Activated T-helper 1 cell treated with anti-CD3 and anti-CD28 coated beads, Interleukin-12 subunit alpha, Interleukin-12 subunit beta, Interleukin-2, Interleukin-4 antibody, amounts not matched to agents 30 ng/mL and 10 ng/mL and 1 ng/mL, durations not matched to agents 14 hours and 24 hours and 36 hours (primary cell): ENCODE measurements at places on chromosomes 1 and 21.

- no peak overlapping the region for H3K4me3 ChIP-seq
- no peak for DNase-seq
- H3K36me3 ChIP-seq = no peaks in the 10 kb centered on the region
- no peak overlapping the region for H3K27ac ChIP-seq
- peaks cover 7% of the 10 kb centered on the region for H3K27me3 ChIP-seq
Observed at GRCh38 chr21:38196036-38196435, 60.8 kb upstream of the KCNJ15 start.

- no peak overlapping the region for H3K4me3 ChIP-seq
- no peak overlapping the region for H3K27ac ChIP-seq
- no peak for DNase-seq
- H3K27me3 ChIP-seq = no peaks in the 10 kb centered on the region
- peaks cover 4% of the 10 kb centered on the region for H3K36me3 ChIP-seq
- peaks cover 20% of the 10 kb centered on the region for H3K4me1 ChIP-seq
Observed at GRCh38 chr1:183873642-183874041, 68.7 kb downstream of the RGL1 start.

- peak overlapping the region; percentile 80 for H3K4me3 ChIP-seq
- H3K4me1 ChIP-seq = peaks cover 30% of the 10 kb centered on the region
- no peak for DNase-seq
- H3K27ac ChIP-seq = peak overlapping the region; percentile 53
- H3K27me3 ChIP-seq = no peaks in the 10 kb centered on the region
- H3K36me3 ChIP-seq = peaks cover 2% of the 10 kb centered on the region
Observed at GRCh38 chr1:44672254-44672955, 1.9 kb downstream of the TMEM53 start.

DNA sequence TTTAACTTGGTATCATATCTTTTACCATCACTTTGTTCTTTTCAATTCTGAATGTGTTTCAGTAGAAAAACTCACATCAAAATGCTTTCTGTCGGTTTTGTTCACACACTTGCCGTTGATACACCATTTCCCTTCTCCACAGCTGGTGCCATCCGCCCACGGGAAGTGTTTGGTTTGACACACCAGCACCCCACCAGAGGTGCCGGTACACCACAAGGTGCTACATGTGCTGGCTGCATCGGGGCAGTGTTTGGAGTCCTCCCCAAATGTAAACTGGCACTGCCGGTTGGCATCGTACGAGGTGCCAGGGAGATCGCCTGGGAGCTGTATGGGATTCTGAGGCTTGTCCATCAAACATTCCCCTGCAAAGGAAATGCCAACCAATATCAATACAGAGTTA, 5.0 kb downstream of the ADAMTS1 start:
- DNase-seq = no peak
- H3K4me3 ChIP-seq = peak overlapping the region; percentile 47
- H3K27me3 ChIP-seq = peaks cover 31% of the 10 kb centered on the region
- H3K36me3 ChIP-seq = peaks cover 20% of the 10 kb centered on the region
- H3K27ac ChIP-seq = peak overlapping the region; percentile 36

DNA sequence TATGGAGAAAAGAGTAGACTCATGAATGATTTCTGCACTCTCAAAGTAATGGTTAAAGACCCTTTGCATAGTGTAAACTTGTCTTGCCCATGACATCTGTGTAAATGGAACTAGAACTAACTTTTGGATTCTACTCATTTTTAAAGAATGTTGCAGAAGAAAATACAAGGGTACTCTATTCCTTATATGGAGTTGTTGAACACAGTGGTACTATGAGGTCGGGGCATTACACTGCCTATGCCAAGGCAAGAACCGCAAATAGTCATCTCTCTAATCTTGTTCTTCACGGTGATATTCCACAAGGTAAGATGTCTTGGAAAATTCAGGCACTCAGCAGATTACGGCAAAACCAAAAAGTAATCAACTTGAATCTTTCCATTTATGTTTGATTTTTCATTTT, 19.8 kb downstream of the CCT8 start:
- DNase-seq = no peak
- no peak overlapping the region for H3K4me3 ChIP-seq
- no peak overlapping the region for H3K27ac ChIP-seq
- H3K36me3 ChIP-seq = peaks cover 36% of the 10 kb centered on the region

- no peak for DNase-seq
- H3K27me3 ChIP-seq = no peaks in the 10 kb centered on the region
- no peaks in the 10 kb centered on the region for H3K4me1 ChIP-seq
- H3K27ac ChIP-seq = no peak overlapping the region
- no peaks in the 10 kb centered on the region for H3K36me3 ChIP-seq
Observed at GRCh38 chr1:113320272-113320671, 70.0 kb upstream of the MAGI3 start.

DNA sequence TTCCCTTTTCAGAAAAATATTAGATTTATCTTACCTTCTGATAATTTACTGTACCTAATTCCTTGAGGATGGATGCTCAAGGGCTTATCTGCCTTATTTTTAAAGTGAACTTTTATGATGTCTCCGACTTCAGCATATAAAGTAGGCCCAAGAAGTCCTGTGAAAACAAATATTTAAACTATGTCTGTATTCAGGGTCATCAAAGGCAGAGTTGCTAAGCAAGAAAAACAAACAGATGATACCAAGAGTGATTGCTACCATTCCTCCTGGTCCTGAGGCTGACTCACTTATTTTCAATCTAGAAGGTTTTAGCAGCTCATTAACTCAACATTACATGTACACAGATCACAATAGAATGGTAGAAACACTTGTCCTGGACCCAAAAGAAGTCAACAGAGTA, 14.1 kb downstream of the F5 start:
- H3K27ac ChIP-seq = no peak overlapping the region
- H3K36me3 ChIP-seq = peaks cover 41% of the 10 kb centered on the region
- DNase-seq = no peak
- no peaks in the 10 kb centered on the region for H3K27me3 ChIP-seq
- H3K4me1 ChIP-seq = peaks cover 7% of the 10 kb centered on the region

DNA sequence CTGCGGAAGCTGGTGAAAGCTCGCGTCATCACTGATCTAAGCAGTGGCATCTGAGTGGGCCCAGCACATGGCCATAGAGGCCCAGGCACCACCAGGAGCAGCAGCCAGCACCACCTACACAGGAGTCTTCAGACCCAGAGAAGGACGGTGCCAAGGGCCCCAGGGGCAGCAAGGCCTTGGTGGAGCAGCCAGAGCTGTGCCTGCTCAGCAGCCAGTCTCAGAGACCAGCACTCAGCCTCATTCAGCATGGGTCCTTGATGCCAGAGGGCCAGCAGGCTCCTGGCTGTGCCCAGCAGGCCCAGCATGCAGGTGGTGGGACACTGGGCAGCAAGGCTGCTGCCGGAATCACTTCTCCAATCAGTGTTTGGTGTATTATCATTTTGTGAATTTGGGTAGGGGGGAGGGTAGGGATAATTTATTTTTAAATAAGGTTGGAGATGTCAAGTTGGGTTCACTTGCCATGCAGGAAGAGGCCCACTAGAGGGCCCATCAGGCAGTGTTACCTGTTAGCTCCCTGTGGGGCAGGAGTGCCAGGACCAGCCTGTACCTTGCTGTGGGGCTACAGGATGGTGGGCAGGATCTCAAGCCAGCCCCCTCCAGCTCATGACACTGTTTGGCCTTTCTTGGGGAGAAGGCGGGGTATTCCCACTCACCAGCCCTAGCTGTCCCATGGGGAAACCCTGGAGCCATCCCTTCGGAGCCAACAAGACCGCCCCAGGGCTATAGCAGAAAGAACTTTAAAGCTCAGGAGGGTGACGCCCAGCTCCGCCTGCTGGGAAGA, 3.2 kb upstream of the ARTN start:
- peaks cover 12% of the 10 kb centered on the region for H3K27me3 ChIP-seq
- H3K27ac ChIP-seq = no peak overlapping the region
- no peak overlapping the region for H3K4me3 ChIP-seq
- peaks cover 8% of the 10 kb centered on the region for H3K4me1 ChIP-seq
- no peak for DNase-seq

GRCh38 chr1:232463225-232463624, 166.7 kb downstream of the SIPA1L2 start:
- no peak overlapping the region for H3K4me3 ChIP-seq
- no peak for DNase-seq
- H3K27me3 ChIP-seq = peaks cover 5% of the 10 kb centered on the region
- H3K4me1 ChIP-seq = peaks cover 9% of the 10 kb centered on the region

DNA sequence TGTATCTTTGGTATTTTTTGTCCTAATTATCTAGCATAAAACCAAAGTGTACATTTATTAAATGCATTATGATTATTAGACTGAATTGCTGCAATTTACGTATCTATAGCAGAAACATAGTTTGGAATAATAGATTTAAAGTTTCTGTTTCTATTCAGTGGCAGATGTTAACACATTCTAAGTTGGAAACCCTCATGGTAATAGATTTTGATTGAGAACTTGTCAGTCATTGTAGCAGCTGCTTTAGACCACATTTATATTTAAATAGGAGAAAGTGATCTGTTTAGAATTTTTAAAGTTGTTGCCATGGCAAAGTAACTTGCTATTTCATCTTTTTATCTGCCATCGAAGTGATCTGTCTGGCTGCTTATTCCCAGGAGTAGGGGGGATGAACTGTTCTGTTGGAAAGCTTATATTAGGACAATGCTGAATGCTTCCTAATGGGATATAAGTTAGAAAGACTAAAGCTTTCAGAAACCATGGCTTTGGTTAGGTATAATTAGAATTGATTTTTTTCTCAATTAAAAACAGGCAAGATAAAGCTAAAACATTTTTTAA, 61.6 kb downstream of the HS2ST1 start:
- H3K27me3 ChIP-seq = no peaks in the 10 kb centered on the region
- H3K27ac ChIP-seq = no peak overlapping the region
- H3K36me3 ChIP-seq = no peaks in the 10 kb centered on the region

- no peak overlapping the region for H3K27ac ChIP-seq
- DNase-seq = no peak
- H3K36me3 ChIP-seq = peaks cover 4% of the 10 kb centered on the region
- H3K4me3 ChIP-seq = no peak overlapping the region
- H3K27me3 ChIP-seq = peaks cover 46% of the 10 kb centered on the region
Observed at GRCh38 chr1:93675931-93676330, 5.7 kb downstream of the BCAR3 start.

DNA sequence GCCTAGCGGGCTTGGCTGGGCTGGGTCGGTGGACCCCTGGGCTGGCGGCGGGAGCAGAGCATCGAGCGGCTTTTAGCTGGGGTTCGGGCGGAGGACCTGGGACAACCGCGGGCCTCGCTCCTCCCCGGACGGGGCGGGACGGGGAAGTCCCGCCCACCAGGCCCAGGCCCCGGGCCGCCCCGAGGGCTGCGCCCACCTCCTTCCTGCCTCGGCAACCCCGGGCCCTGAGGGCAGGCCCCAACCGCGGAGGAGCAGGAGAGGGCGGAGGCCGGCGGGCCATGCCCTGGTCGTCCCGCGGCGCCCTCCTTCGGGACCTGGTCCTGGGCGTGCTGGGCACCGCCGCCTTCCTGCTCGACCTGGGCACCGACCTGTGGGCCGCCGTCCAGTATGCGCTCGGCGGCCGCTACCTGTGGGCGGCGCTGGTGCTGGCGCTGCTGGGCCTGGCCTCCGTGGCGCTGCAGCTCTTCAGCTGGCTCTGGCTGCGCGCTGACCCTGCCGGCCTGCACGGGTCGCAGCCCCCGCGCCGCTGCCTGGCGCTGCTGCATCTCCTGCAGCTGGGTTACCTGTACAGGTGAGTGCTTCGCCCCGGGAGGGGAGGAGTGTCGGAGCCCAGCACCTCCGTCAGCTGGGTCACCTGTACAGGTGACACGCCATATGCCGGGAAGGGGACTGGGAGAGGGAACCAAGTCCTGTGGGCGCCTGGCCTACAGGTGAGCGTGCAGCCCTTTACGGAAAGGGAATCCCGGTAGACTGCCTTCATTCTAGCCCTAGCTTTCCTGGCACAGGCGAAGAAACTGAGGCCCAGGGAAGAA, at the start of gene XKR8:
XKR8 (plus strand) TSS at position 182 of the 812 bp plus-strand sequence; CDS start at position 279, 97 bp downstream.
- H3K4me1 ChIP-seq = peaks cover 15% of the 10 kb centered on the region
- peak within 1 kb of the TSS; percentile 87 for H3K4me3 ChIP-seq
- peak within 1 kb of the TSS; percentile 74 for H3K27ac ChIP-seq

GRCh38 chr1:94713472-94714141, 106.5 kb upstream of the SLC44A3 start:
- H3K27me3 ChIP-seq = peaks cover 8% of the 10 kb centered on the region
- H3K27ac ChIP-seq = no peak overlapping the region
- H3K4me1 ChIP-seq = no peaks in the 10 kb centered on the region
- DNase-seq = no peak

DNA sequence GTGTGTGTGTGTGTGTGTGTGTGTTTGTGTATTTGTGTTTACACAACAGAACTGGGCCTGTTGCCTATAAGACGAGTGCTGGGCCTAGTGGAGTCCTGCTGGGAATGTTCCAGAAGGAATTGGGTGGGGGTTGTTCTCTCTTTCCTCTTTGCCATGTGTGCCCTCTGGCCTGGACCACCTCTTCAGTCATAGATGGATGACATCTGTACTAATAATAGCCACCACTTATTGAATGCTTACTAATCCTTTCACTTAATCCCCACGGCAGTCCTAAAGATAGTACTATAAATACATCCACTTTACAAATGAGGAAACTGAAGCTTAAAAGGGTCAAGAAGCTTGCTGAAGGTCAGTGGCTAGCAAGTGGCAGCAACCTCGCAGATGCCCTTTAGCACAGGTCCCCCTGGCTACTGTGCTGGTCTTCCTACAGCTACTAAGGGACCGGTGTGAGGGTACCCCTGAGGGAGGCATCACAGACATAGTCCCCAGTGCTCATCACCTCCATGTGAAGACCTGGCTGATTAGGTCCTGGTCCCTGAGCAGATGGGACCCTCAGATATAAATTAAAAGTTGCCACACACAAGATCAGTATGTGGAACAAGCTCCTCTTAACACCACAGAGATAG, 55.2 kb upstream of the KIF1B start:
- H3K36me3 ChIP-seq = peaks cover 9% of the 10 kb centered on the region
- H3K27ac ChIP-seq = no peak overlapping the region
- no peaks in the 10 kb centered on the region for H3K4me1 ChIP-seq
- no peak overlapping the region for H3K4me3 ChIP-seq
- H3K27me3 ChIP-seq = no peaks in the 10 kb centered on the region
- DNase-seq = no peak

DNA sequence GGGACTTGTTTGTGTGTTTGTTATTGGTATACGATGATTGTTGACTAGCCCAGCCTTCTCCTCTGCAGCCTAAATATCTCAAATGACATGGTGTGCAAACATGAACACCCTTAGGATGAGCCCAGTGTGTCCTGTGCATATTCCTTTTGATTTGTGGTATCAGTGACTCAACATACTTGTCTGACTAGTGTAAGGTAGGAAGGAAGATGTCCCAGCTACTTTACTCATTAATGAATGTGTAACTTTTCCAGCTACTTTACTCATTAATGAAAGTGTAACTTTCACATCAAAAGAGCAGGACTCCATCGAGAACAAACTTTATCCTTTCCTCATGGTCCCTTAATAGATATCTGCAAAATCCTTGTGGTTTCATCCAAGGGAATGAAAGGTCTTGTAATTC, 2.7 kb upstream of the ZNF692 start:
- DNase-seq = no peak
- H3K27me3 ChIP-seq = peaks cover 4% of the 10 kb centered on the region
- H3K27ac ChIP-seq = no peak overlapping the region

- H3K4me1 ChIP-seq = peaks cover 61% of the 10 kb centered on the region
- H3K36me3 ChIP-seq = peaks cover 35% of the 10 kb centered on the region
- no peak overlapping the region for H3K27ac ChIP-seq
- no peaks in the 10 kb centered on the region for H3K27me3 ChIP-seq
- H3K4me3 ChIP-seq = peak overlapping the region; percentile 81
Observed at GRCh38 chr1:112676543-112676942, 2.1 kb downstream of the MOV10 start.

- no peak overlapping the region for H3K27ac ChIP-seq
- H3K36me3 ChIP-seq = no peaks in the 10 kb centered on the region
- no peaks in the 10 kb centered on the region for H3K4me1 ChIP-seq
- peaks cover 2% of the 10 kb centered on the region for H3K27me3 ChIP-seq
- no peak for DNase-seq
- H3K4me3 ChIP-seq = no peak overlapping the region
Observed at GRCh38 chr1:241939798-241940197, 17.8 kb upstream of the BECN2 start.

GRCh38 chr1:155043793-155044192, 7.3 kb upstream of the ADAM15 start:
- peaks cover 15% of the 10 kb centered on the region for H3K4me1 ChIP-seq
- H3K27me3 ChIP-seq = peaks cover 10% of the 10 kb centered on the region
- H3K4me3 ChIP-seq = no peak overlapping the region
- no peak for DNase-seq
